Hippocampal formation (tissue), 2 donors: ENCODE measurements at places on chromosomes 7 and 10.

- DNase-seq, result no peak
Measured at GRCh38 chr7:16353226-16353625, 68.1 kb downstream of the CRPPA start.

GRCh38 chr7:125396466-125397151 lies 467.0 kb upstream of the POT1 start:
- no peak for DNase-seq

GRCh38 chr10:4195213-4195612 lies 410.2 kb upstream of the KLF6 start:
- DNase-seq, result no peak

DNA sequence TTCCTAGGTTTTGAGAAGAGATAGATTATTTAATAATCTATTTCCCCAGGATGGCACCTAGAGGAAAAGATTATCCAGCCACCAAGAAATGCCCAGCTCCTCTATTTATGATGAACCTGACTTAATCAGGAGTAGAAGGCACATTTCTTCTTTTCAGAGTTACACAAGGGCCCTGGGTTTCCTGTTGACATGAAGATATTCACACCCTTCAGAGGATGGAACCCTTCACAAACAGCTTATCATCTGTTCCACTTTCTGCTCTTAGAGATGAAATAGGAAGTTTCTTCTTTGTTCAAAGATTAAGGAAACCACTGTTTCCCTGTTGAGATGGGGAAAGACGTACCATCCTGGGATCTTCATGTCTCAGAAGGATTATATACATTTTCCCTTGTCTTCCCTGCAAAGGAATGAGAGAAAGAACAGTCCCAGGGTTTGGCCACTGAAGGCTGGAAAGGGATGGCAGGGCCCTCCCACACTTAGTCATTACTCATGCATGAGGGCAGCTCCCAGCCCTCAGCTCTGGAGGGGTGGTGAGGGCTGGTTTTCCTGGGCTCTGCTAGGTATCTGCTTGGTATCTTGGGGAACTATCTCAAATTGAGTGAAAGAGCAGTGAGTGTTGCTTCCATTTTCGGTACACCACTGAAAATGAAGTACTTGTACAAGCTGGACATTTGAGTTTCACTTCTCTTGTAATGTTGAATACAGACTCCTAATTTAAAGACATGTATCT lies 64.0 kb downstream of the MTPAP start:
- peak; percentile 11 for DNase-seq

DNA sequence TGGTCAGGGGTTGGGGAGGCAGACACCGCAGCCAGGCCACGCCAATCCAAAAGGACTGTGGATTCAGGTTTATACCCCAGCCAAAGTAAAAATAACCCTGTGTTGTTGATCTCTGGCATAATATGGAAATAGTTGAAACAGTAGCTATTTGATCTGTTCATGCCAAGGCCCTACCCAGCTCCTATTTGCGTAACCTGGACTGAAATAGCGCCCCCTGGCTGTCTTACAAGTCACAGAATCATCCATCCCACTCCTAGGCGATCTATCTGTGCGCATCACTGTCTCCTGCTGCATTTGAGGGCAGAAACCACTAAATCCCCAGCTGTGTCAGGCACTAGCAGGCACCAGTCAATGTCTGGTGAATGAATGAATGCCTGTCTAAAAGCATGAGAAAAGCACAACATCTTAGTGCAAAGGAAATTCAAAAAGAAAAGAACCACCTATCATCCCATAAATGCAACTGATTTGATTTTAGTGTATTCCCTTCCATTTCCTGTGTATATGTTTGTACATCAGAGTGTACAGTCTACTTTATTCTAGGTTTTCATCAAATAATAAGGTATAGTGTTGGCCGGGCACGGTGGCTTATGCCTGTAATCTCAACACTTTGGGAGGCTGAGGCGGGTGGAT lies 160.0 kb downstream of the SLIT1 start:
- DNase-seq, result peak; percentile 45

DNA sequence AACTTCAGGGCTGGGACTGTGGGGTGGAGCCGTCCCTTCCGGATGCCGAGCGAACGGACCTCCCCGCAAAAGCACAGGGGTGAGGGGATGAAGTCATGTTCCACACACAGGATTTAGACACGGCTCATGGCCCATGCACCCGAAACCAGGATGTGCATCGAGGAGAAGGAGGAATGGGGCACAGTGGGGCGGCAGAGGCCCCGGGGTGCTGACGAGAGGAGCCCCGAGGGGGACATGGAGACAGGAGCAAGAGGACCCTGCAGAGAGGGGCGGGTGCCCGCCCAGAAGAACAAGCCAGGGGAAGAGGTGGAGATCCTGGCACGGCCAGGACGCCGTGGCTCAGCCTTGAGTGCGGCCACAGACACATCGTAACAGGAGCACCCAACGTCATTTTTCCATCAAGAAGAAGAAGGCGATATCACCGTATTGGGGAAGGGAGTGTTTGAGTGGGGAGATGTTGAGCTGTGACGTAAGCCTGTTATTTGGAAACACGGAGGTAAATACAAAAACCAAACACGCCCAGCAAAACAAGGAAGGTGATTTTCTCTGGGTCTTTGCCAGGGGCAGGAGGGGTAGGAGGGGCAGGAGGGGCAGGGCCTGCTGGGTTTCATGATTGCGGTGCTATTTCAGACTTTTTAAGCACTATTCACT lies 25.3 kb upstream of the FOXL3 start:
- DNase-seq, result no peak

- DNase-seq, result no peak
Measured at GRCh38 chr10:71512761-71513539, 116.2 kb downstream of the CDH23 start.
